A549 treated with AZD2906 at 1 μM for 4 hours (cell line): ENCODE measurements at places on chromosomes 2 and 18. TPM values are rescaled to one million over a fixed set of nuclear protein-coding genes. Genes with fewer than 3 reads are reported as not detected.

The STRADB gene
- 18.1 to 25.4 TPM (median 23.8 TPM) in 5 replicates for total RNA-seq

The PXDN gene
- total RNA-seq: 11.5 to 17.4 TPM (median 15.5 TPM) in 5 replicates

The REG3G gene
- not detected in 5 replicates for total RNA-seq

The GULP1 gene
- 23.9 to 38.8 TPM (median 25.8 TPM) in 5 replicates for total RNA-seq

The ERLEC1 gene
- 52.5 to 65.8 TPM (median 56.8 TPM) in 5 replicates for total RNA-seq

The ZNF396 gene
- 0.54 to 0.89 TPM (median 0.60 TPM) in 5 replicates for total RNA-seq

The NTSR2 gene
- total RNA-seq: 0.05 to 0.08 TPM in 2 of 5 replicates, not detected in the others

The RTKN gene
- total RNA-seq: 18.7 to 24.5 TPM (median 22.4 TPM) in 5 replicates

The CRYBA2 gene
- total RNA-seq: 0.10 to 0.25 TPM in 2 of 5 replicates, not detected in the others

The HOXD4 gene
- 0.15 to 0.52 TPM (median 0.38 TPM) in 5 replicates for total RNA-seq

The IL36G gene
- not detected in 5 replicates for total RNA-seq

The POTEF gene
- total RNA-seq: not detected in 5 replicates

The CNTNAP5 gene
- total RNA-seq: not detected in 5 replicates

The SERPINB12 gene
- total RNA-seq: not detected in 5 replicates

The HOXD13 gene
- total RNA-seq: 0.07 to 0.27 TPM (median 0.18 TPM) in 5 replicates

The ABCA12 gene
- 0.15 to 0.43 TPM (median 0.23 TPM) in 5 replicates for total RNA-seq

The GAREM2 gene
- 6.1 to 8.0 TPM (median 7.4 TPM) in 5 replicates for total RNA-seq

The NGEF gene
- total RNA-seq: 13.0 to 16.8 TPM (median 15.5 TPM) in 5 replicates

The AFF3 gene
- 0.01 to 0.06 TPM (median 0.02 TPM) in 5 replicates for total RNA-seq

The TXNL1 gene
- total RNA-seq: 57.4 to 62.9 TPM (median 59.7 TPM) in 5 replicates

The DCTN1 gene
- 112 to 150 TPM (median 144 TPM) in 5 replicates for total RNA-seq

The POTEI gene
- 0.01 TPM in 1 of 5 replicates, not detected in the others for total RNA-seq

The SKOR2 gene
- total RNA-seq: not detected in 5 replicates

The LIMS4 gene
- 0.50 to 0.89 TPM (median 0.62 TPM) in 5 replicates for total RNA-seq

The SRBD1 gene
- total RNA-seq: 7.9 to 10.5 TPM (median 7.9 TPM) in 5 replicates

The ORMDL1 gene
- 34.2 to 43.0 TPM (median 42.5 TPM) in 5 replicates for total RNA-seq

The SYT4 gene
- not detected in 5 replicates for total RNA-seq

The IRS1 gene
- total RNA-seq: 13.1 to 15.2 TPM (median 14.8 TPM) in 5 replicates

The GALNT5 gene
- 1.6 to 2.3 TPM (median 1.8 TPM) in 5 replicates for total RNA-seq

The SLC40A1 gene
- total RNA-seq: 1.7 to 2.2 TPM (median 1.9 TPM) in 5 replicates

The CFAP65 gene
- total RNA-seq: 0.11 to 0.32 TPM (median 0.17 TPM) in 5 replicates

The EML6 gene
- 1.3 to 1.5 TPM (median 1.4 TPM) in 5 replicates for total RNA-seq

The KIF5C gene
- 0.21 to 0.50 TPM (median 0.28 TPM) in 5 replicates for total RNA-seq

The APCDD1 gene
- 0.02 to 0.17 TPM (median 0.07 TPM) in 4 of 5 replicates, not detected in the other for total RNA-seq

The LRRC30 gene
- not detected in 5 replicates for total RNA-seq

The STPG4 gene
- total RNA-seq: 0.03 to 0.07 TPM in 2 of 5 replicates, not detected in the others

The RAD51AP2 gene
- total RNA-seq: not detected in 5 replicates

The SCN2A gene
- 0.03 TPM in 1 of 5 replicates, not detected in the others for total RNA-seq

The UGT1A4 gene
- total RNA-seq: 0.06 to 0.11 TPM (median 0.06 TPM) in 3 of 5 replicates, not detected in the others

The CXCR1 gene
- total RNA-seq: not detected in 5 replicates

The FRZB gene
- 0.04 to 0.13 TPM (median 0.11 TPM) in 5 replicates for total RNA-seq

The PDCD1 gene
- 0.02 TPM in 1 of 5 replicates, not detected in the others for total RNA-seq
